ENCODE measurements at places on chromosomes 16 and 17. TPM values are rescaled to one million over a fixed set of nuclear protein-coding genes. Genes with fewer than 3 reads are reported as not detected.

GRCh38 chr16:9090101-9090959 is 1.1 kb upstream of the HAPSTR1 start:
- peak overlapping the region; percentile 85 for H3K27ac ChIP-seq
- peak; percentile 73 for DNase-seq
- peak overlapping the region; percentile 67 for H3K4me3 ChIP-seq

DNA sequence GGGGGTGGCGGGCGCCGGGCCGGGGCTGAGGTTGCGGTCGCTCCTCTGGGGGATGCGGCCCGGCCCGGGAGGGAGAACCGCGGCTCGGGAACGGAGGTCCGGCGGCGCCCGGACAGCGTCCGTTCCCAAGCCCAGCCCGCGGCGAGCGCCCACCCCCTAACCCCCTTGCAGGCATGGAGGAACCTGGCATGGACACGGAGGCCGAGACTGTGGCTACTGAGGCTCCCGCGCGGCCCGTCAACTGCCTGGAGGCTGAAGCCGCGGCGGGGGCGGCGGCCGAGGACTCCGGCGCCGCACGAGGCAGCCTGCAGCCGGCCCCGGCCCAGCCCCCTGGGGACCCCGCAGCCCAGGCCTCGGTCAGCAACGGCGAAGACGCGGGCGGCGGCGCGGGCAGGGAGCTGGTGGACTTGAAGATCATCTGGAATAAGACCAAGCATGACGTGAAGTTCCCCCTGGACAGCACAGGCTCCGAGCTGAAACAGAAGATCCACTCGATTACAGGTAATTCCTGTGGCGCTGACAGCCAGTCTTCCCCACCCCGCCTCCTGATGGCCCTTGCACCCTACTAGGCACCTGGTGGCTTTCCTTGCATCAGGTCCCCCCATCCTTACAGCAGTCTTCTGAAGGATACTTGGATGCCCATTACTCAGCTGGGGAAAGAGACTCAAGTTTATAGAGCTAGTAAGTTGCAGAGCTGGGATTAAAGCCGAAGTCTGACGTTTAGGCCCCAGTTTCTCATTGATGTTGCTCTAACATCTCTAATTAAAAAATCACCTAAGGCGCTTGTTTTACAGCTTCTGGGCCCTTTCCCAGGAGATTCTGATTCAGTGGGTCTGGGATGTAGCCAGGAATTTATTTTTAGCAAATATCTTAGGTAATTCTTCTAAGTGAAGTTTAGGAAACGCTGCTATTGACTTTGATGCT is 514 bp downstream of the UBFD1 start:
- peaks cover 1% of the 10 kb centered on the region for H3K36me3 ChIP-seq
- peak overlapping the region; percentile 70 for H3K27ac ChIP-seq
- H3K4me3 ChIP-seq, result peak overlapping the region; percentile 88
- peaks cover 11% of the 10 kb centered on the region for H3K4me1 ChIP-seq
- DNase-seq, result no peak

GRCh38 chr17:38587947-38588787 is 17.6 kb downstream of the SRCIN1 start:
- H3K36me3 ChIP-seq, result no peaks in the 10 kb centered on the region
- peaks cover 33% of the 10 kb centered on the region for H3K27me3 ChIP-seq
- peaks cover 32% of the 10 kb centered on the region for H3K4me1 ChIP-seq
- no peak for DNase-seq

- H3K4me1 ChIP-seq, result peaks cover 37% of the 10 kb centered on the region
- no peaks in the 10 kb centered on the region for H3K36me3 ChIP-seq
- H3K27me3 ChIP-seq, result no peaks in the 10 kb centered on the region
- H3K27ac ChIP-seq, result no peak overlapping the region
- H3K4me3 ChIP-seq, result no peak overlapping the region
- no peak for DNase-seq
Measured at GRCh38 chr17:28575126-28575795, 1.4 kb downstream of the ALDOC start.

DNA sequence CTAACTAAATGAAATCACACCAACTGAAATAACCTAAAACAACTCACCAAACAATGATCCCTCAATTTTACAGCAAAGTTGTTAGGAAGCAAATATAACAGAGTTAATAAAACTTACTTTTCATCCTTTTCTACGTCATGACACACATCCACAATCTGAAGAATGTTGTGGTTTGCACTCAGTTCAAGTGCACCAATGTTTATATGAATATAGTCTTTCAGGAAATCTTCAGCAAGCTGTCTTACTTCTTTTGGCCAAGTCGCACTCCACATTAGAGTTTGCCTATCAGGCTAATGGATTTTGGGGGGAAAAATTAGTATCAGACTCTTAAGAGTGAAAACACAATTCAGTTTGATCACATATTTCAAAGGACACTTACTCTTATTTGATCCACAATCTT is 3.3 kb downstream of the DDX5 start:
- no peak overlapping the region for H3K27ac ChIP-seq
- DNase-seq, result no peak
- peaks cover 4% of the 10 kb centered on the region for H3K36me3 ChIP-seq
- peaks cover 27% of the 10 kb centered on the region for H3K4me1 ChIP-seq
- H3K27me3 ChIP-seq, result no peaks in the 10 kb centered on the region

DNA sequence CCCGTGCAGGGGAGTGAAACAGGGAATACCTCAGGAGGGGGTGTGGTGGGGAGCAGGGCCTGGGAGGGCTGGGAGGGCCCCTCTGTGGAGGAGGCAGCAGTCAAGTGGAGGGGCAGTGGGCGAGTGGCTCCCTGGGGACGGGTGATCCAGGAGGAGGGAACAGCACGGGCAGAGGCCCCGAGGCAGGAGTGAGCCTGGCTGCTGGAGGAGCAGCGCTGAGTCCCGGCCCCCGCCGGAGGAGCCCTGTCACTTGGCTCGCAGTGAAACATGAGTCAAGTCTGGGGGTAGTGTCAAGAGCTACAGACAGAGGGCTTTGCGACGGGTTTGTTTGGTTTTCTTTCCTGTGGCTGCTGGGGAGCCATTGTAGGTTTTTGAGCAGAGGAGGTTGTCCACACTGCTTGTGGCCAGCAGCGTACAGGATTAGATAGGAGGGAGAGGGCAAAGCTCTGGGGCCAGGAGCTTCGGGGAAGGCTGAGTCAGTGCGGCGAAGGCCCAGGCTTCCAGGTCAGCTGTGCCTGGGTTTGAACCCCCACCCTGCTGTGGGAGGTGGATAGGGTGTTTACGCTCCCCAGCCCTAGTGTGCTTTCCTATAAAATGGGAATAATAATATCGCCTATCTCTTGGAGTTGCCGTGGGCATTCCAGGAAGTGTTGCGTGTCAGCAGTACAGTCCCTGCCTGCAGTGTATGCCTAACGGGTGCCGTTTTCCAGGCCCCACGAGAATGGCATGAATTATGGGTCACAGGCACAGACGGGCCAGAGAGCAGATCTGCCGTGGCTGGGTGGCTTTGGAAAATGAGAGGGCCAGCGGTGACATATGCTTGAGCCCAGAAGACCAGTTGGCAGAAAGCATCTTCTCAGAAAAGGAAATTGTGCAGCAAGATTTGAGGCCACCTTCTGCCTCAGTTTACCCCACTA is 115.9 kb upstream of the CIBAR2 start:
- DNase-seq, result no peak
- H3K27me3 ChIP-seq, result no peaks in the 10 kb centered on the region
- no peak overlapping the region for H3K4me3 ChIP-seq
- no peaks in the 10 kb centered on the region for H3K36me3 ChIP-seq
- no peak overlapping the region for H3K27ac ChIP-seq

- peaks cover 15% of the 10 kb centered on the region for H3K4me1 ChIP-seq
- H3K4me3 ChIP-seq, result peak overlapping the region; percentile 63
- DNase-seq, result peak; percentile 94
- no peaks in the 10 kb centered on the region for H3K27me3 ChIP-seq
- H3K36me3 ChIP-seq, result no peaks in the 10 kb centered on the region
Measured at GRCh38 chr17:43360739-43361505, 37.9 kb upstream of the ARL4D start.

DNA sequence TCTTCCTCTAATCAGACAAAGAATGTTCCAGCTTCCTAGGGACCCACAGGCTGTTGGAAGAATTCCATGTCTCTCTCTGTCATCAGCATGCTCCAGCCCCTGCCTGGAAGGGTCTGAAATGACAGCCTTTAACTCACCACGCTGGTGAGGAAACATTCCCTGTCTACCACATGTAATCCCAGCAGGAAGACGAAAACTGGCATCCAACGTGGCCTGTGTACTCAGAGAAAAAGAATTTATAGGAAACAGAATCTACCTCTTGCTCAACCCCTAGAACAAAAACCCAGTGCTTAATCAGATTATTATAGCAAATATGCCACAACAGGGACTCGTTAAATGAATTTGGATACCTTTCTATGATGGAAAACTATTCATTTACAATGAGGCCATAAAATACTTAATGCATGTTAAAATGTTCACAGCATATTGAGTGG is 147.3 kb upstream of the FOXF1 start:
- no peaks in the 10 kb centered on the region for H3K27me3 ChIP-seq
- no peak for DNase-seq
- H3K27ac ChIP-seq, result no peak overlapping the region
- H3K4me3 ChIP-seq, result no peak overlapping the region
- H3K36me3 ChIP-seq, result no peaks in the 10 kb centered on the region
- no peaks in the 10 kb centered on the region for H3K4me1 ChIP-seq

DNA sequence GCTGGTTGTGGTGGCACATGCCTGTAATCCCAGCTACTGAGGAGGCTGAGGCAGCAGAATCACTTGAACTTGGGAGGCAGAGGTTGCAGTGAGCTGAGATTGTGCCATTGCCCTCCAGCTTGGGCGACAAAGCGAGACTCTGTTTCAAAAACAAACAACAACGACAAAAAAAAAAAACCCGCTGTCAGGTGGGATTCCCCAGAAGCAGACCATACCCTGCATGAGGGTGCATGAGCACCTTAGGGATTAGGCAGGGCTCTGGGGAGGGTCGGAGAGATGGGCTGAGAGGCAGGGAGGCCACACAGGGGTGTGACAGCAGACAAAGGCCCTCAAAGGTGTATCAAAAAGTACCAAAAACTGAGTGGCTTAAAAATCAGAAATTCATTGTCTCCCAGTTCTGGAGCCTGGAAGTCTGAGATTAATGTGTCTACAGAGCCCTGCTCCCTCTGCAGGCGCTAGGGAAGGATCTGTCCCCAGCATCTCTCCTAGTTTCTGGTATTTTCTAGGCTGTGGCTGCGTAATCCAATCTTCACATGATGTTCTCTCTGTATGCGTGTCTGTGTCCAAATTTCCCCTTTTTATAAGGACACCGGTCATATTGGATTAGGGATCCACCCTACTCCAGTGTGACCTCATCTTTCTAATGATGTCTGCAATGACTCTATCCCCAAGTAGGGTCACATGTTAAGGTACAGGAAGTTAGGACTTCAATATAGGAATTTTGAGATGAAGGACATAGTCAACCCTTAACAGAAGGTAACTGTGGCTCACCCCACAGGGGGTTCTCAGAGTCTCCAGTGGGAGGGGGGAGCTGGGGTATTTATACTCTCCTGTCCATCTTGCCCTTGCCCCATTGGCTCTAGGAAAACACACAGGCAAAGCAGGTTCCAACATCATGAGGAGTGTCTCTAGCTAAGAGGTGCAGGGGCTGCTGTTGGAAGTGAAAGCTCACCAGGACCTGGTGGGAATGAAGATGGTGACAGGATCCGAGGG is 13.6 kb upstream of the TVP23A start:
- H3K4me3 ChIP-seq, result no peak overlapping the region
- no peak overlapping the region for H3K27ac ChIP-seq
- peak; percentile 38 for DNase-seq
- H3K4me1 ChIP-seq, result peaks cover 41% of the 10 kb centered on the region

GRCh38 chr17:82414548-82415281 is 3.4 kb upstream of the HEXD start:
- peaks cover 25% of the 10 kb centered on the region for H3K4me1 ChIP-seq
- DNase-seq, result peak; percentile 78
- H3K27ac ChIP-seq, result no peak overlapping the region
- H3K36me3 ChIP-seq, result peaks cover 18% of the 10 kb centered on the region

KRTAP2-3 gene
- not detected for total RNA-seq

CLEC19A gene
- not detected for total RNA-seq

MYH2 gene
- total RNA-seq, result not detected

KRT40 gene
- not detected for total RNA-seq

FZD2 gene
- 2.3 TPM for total RNA-seq

FGF11 gene
- total RNA-seq, result 4.6 TPM

All from B cell (primary cell).